ENCODE measurements at places on chromosomes 13 and 19.

DNA sequence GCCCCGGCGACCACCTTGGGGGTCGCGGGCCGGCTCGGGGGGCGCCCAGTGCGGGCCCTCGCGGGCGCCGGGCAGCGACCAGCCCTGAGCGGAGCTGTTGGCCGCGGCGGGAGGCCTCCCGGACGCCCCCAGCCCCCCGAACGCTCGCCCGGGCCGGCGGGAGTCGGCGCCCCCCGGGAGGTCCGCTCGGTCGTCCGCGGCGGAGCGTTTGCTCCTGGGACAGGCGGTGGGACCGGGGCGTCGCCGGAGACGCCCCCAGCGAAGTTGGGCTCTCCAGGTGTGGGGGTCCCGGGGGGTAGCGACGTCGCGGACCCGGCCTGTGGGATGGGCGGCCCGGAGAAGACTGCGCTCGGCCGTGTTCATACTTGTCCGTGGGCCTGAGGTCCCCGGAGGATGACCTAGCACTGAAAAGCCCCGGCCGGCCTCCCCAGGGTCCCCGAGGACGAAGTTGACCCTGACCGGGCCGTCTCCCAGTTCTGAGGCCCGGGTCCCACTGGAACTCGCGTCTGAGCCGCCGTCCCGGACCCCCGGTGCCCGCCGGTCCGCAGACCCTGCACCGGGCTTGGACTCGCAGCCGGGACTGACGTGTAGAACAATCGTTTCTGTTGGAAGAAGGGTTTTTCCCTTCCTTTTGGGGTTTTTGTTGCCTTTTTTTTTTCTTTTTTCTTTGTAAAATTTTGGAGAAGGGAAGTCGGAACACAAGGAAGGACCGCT, 729 bp downstream of the STK11 start:
- no peak for DNase-seq

DNA sequence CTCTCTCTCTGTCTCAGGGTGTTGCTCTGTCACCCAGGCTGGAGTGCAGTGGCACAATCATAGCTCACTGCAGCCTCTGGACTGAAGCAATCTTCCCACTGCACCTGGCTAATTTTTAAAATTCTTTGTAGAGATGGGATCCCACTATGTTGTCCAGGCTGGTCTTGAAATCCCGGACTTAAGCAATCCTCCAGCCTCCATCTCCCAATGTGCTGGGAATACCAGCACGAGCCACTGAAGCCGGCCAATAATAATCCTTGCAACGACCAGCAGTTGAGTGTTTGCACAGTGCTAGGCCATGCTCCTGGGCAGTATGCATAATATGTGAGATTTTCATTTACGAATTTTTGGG, 640 bp upstream of the EPOR start:
- DNase-seq, result no peak

DNA sequence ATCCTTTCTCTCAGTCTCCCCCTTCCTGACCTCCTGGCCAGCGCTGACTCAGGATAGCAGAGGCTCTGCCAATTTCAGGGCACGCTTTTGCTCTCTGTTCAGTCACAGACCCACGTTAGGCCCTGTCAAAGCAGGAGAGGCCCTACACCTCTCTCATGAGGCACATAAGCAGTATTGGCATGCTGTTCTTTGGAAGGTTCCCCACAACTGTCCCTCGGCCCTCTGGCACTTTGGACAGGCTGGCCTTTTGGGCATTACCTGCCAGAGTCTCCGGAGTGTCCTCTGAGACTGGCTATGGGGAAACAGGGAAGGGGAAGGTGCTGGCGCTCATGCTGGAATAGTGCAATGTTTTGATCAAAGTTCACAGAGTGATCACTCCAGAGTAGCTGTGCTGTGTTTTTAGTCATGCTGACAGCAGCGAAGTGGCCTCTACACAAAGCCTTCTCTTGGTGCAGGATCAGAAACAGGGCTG, 23.7 kb upstream of the UBE2L5 start:
- no peak for DNase-seq

DNA sequence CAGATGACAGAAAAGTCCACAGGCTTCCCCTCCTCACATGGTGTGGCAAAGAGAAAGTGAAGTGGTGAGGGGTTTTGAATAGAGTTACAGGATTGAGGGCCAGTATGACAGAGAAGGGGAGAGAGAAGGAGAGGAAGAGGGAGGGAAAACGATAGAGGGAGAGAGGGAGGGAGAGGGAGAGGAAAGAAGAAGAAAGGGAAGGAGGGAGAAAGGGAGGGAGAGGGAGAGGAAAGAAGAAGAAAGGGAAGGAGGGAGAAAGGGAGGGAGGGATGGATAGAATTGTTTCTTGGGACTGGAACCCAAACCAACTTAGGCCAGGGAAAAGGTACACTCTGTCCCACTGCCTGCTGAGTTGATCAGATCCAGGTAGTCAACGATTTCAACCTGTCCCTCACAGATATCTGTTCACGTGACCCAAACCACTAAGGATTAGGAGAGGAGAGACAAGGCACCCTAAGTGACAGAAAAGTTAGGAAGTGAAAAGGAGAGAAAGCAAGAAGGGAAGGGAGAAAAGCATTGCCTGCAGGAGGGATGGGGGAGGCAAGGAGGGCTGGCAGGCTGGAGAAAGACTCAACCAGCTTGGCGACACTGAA, 8.1 kb upstream of the IGFL3 start:
- no peak for DNase-seq

- DNase-seq, result no peak
Observed at GRCh38 chr19:34731019-34731829, 2.8 kb upstream of the ZNF181 start.

- DNase-seq, result no peak
Observed at GRCh38 chr13:46796129-46796514, 839 bp downstream of the ESD start.

DNA sequence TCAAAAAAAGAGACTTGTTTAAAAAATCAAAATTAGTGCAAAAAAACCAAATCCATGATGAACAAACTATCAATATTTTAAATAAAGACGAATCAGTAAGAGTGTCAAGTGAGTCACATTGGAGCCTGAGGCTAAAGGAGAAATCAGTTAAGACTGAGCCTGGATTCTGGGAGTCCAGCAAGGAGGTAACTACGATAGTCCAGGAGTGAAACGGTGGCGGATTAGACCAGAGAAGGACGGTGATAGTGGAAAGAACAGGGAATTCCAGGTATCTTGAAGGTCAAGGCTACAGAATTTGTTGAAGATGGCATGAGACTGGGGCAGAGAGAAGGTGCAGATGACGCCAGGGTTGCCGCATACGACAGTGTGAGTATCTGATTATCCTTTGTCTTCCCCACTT, 7.0 kb upstream of the NPAS1 start:
- no peak for DNase-seq

DNA sequence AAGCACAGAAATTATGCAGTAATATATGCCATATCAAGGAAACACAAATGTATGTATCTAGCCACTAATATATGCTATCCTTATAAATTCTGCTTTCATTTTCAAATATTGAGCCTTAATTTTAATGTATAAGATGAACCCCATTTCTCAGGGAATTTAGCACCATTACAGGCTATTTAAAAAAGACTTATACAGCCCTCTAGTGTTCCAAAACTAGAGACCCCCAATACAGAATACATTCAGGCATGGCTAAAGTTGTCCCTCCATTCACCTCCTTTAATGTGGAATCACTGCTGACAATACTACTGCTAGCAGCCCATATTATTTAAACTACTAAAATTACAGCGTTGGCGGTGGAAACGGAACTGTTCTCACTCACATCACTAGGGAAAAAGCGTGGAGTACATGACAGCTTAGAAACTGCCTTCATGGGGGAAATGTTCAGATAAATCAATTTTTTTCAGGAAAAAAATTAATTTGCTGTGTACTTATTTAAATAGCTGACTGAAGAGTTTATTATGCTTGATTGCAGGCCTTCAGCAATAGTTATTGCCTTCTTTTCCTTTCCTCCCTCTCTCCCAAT, 541.0 kb downstream of the PCDH9 start:
- no peak for DNase-seq

DNA sequence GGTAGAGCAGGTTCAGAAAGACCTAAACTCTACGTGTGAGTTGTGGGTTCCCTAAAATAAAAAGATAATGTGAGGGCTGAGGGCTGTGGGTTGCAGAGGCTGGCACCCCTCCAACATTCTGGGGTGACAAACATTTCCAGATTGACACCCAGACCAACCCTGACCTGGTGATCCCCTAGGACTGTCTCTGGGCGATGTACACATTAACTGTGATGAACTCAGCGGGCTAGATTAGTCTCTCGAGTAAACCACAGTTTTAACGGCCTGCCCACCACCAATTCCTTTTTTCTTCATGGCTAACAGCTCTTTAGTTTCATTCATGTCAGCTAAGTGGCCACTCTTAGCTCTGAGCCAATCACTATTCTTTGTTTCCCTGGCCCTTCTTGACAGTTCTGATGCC, 24.8 kb downstream of the SIAH3 start:
- DNase-seq, result no peak

DNA sequence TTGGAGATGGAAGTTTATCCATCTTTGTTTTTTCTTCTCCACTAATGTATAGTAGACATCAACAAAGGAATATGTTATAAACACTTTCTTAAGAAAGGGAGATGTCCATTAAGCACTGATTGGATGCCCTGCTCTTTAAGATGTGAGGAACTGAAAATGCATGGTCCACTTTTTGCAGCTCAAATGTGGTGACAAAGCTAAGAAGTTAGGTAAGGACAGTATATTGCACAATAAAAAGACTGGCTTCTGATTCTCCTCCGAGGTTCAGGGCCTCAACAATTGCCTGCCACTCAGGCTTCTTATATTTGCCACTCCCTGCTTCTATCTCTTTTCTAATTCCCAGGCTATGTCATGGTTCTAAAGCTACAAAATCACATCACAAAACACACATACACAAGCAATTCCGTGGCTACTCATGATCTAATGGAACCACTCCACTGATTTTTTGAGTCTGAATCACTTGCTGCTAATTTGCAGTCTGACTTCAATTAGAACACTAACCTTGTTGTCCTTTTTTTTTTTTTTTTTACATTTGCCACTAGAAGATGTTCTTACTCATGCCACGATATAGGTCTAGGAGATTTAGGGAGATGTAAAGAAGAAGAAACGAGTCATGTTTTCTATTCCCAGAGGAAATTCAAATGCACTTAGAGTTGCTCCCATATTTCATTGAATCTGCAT, 29.6 kb upstream of the TNFSF11 start:
- no peak for DNase-seq

- no peak for DNase-seq
Observed at GRCh38 chr13:39417643-39418042, 185.3 kb downstream of the LHFPL6 start.

DNA sequence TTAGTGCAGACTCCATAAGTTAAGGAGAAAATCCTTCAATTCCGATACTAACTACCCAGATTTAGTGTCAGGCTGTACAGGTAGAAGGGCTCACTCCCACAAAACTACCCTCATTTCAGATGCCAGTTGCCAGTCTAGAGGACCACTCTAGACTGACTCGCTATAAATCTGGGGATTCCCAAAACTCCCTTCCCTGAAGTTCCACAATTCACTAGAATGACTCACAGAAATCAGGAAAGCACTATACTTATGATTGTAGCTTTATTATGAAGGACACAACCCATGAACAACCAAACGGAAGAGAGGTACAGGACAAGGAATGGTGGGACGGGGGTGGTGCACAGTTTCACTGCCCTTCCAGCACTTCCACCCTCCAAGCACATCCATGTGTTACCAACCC, 321.2 kb downstream of the DIAPH3 start:
- DNase-seq, result no peak

- DNase-seq, result no peak
Observed at GRCh38 chr13:46683676-46684260, 113.2 kb downstream of the ESD start.

DNA sequence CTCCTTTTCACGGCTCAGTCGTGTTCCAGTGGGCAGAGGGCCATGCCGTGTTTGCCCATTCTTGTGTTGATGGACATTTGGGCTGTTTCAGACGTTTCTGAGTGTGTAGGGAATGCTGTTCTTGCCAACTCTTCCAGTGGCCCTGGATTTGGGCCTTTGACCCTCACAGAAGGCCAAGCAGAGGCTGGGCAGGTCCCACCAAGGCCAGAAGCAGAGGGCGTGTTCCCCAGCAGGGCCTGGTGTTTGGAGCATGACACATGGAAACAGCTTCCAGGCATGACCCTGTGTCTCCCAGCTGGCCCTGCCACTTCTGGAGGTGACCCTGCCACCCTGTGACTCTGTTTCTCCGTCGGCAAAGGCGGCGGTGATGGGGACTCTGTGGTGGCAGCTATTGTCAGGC, 35.9 kb downstream of the EFNA2 start:
- DNase-seq, result no peak

- no peak for DNase-seq
Observed at GRCh38 chr19:17359905-17360800, 17.0 kb downstream of the PLVAP start.

GRCh38 chr13:111620166-111620565, 299.7 kb downstream of the TEX29 start:
- DNase-seq, result no peak

DNA sequence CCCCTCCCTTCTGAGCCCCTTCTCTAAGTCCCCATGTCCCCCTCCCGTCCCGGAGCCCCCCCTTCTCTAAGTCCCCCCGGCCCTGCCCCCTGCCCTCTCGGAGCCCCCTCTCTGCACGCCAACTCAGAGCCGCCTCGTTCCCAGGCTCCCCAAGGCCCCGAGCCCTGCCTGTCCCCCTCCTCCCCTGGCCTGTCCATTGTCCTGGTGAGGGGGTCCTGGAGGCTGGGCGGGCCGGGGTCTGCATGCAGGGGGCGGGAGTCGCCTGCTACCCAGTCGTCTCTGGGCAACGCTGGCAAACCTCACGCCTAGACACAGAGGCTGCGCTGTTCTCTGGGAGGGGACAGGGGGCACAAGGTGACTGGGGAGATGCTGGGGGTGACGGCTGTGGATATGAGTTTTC, 39.2 kb upstream of the SEMA6B start:
- no peak for DNase-seq

DNA sequence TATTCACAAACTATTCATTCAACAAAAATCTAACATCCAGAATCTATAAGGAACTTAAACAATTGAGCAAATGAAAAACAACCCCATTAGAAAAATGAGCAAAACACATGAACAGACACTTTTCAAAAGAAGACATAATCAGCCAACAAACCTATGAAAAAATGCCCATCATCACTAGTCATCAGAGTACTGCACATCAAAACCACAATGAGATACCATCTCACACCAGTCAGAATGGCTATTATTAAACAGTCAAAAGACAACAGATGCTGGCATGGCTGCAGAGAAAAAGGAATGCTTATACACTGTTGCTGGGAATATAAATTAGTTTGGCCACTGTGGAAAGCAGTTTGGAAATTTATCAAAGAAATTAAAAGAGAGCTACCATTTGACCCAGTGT, 487.6 kb downstream of the GPC6 start:
- no peak for DNase-seq

- DNase-seq, result no peak
Observed at GRCh38 chr13:49371943-49372613, 71.8 kb downstream of the CAB39L start.

DNA sequence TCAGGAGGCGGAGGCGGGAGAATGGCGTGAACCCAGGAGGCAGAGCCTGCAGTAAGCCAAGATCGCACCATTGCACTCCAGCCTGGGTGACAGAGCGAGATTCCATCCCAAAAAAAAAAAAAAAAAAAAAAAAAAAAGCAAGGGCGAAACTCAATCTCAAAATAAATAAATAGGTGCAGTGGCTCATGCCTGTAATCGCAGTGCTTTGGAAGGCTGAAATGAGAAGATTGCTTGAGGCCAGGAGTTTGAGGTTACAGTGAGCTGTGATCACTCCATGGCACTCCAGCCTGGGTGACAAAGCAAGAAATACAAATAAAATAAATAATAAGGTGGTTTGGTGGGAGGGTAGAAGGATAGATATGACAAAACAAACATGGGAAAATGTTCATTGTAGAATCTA, 39.0 kb upstream of the CYP2S1 start:
- DNase-seq, result no peak

All from stimulated activated CD8-positive, alpha-beta memory T cell treated with anti-CD3 and anti-CD28 coated beads, Interleukin-4, amount 100 ng/mL, for 4 hours (primary cell).